ENCODE measurements at places on chromosomes 12 and 14.

- no peak for DNase-seq
These were observed 78.8 kb upstream of the PDE3A start for GRCh38 chr12:20289520-20289919.

GRCh38 chr12:76444408-76444984 lies 96.3 kb upstream of the BBS10 start:
- no peak for DNase-seq

GRCh38 chr12:124466216-124467128 lies 100.9 kb downstream of the NCOR2 start:
- DNase-seq = peak; percentile 39

GRCh38 chr12:30700216-30700900 lies 4.7 kb upstream of the IPO8 start:
- DNase-seq = no peak

DNA sequence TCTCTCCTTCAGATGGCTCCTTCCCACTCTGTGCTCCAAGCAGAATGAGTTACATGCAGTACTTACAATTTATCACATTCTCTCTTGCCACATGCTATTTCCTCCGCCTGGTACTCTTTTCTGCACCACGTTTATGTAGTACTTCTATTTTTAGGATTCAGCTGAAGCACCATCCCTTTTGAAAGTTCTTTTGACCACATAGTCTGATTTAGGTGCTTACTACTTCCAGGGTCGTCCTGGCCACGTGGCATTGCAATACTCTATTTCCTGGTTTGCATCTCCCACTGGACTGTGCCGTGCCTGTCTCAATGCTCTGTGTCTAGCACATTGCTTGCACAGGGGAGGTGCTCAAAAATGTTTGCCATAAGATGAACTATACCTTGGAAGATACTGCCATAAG lies 16.3 kb upstream of the TBC1D30 start:
- no peak for DNase-seq

DNA sequence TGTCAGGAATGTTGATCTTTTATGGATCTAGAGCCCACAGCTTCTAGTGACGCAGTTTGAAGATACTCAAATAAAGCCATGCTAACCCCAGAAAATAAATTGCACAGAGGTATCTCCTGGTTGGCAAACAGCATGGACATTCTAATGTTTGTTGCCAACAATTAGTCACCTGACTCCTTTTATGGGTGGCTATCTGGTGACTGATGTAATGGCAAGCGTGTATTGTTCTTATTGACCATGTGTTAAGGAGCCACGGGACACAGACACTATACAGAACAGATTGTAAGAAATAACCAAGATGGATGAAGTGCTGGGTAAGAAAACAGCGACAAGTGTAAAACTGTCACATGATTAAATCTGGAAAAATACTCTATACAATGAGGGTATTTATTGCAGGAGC lies 401.3 kb upstream of the PDE3A start:
- no peak for DNase-seq

GRCh38 chr12:54132976-54133771 lies 55.6 kb downstream of the SMUG1 start:
- DNase-seq = no peak

GRCh38 chr12:5988088-5988487 lies 43.0 kb upstream of the ANO2 start:
- DNase-seq = no peak

DNA sequence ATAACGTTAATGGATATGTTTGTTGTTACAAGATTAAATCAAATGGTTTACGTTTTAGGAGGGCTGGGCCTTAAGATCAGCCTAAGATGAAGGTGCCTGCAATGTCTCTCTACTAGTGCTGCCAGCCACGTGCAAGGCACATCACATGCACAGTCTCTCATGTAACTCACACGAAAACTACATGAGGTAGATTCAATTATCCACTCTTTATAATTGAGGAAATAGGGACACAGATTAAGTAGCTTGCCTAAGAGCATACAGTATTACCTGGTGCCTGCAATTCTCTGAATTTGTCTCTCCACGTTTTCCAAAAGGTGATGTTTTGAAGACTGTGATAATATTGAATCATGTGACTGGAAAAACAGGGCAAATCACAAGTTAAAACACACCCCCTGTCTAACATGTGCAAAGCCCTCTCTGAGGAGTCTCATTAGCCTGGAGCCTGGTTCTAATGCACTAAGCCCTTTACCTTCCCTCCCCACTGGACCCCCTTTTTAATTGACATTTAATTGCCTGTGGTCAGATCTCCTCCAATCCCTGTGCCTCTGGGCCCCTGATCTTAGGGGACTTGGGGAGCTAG lies 14.6 kb upstream of the ATP2A2 start:
- no peak for DNase-seq

GRCh38 chr12:119940897-119941296 lies 48.1 kb upstream of the BICDL1 start:
- peak; percentile 90 for DNase-seq

- DNase-seq = peak; percentile 98
These were observed 92.7 kb downstream of the DIP2B start for GRCh38 chr12:50597200-50598195.

GRCh38 chr12:103957865-103958388 lies 7.7 kb upstream of the TDG start:
- DNase-seq = no peak

DNA sequence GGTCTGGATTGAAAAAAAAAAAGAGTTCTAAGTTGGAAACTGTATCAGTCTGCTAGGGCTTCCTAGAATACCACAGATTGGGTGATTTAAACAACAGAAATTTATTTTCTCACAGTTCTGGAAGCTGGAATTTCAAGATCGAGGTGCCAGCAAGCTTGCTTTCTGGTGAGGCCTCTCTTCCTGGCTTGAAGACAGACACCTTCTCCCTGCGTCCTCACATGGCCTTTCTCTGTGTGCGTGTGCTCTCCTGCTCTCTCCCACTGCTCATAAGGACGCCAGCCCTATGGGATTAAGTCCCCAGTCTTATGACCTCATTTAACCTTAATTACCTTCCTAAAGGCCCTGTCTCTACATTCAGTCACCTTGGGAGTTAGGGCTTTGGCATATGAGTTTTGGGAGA lies 215.5 kb downstream of the PIK3C2G start:
- DNase-seq = no peak

GRCh38 chr12:45314770-45315169 lies 98.9 kb downstream of the ANO6 start:
- DNase-seq = no peak

- DNase-seq = no peak
These were observed 82.9 kb downstream of the TSPAN9 start for GRCh38 chr12:3160081-3160480.

DNA sequence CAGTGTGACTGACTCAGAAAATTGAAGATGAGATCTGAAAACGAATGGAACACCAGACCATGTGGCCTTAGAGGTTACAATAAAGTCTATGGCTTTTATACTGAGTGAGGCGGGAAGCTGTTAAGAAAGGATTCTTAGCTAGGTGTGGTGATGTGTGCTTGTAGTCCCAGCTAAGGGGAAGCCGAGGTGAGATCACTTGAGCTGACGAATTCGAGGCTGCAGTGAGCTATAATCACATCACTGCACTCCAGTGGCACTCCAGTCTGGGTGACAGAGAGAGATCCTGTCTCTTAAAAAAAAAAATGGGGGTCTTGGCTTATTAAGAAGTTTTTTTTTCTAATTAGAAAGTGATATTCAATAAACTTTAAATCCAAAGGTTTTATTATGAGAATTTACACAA lies 678.6 kb downstream of the TMTC2 start:
- DNase-seq = peak; percentile 11

DNA sequence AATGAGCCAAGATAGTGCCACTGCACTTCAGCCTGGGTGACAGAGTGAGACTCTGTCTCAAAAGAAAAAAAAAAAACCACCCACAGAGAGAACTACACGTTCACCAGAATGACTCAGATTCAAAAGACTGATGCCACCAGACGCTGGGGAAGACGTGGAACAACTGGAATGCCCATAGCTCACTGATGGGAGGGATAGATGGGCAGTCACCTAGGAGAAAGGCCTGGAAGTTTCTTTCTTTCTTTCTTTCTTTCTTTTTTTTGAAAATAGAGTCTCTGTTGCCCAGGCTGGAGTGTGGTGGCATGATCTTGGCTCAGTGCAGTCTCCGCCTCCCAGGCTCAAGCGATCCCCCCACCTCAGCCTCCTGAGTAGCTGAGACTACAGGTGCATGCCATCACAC lies 10.0 kb upstream of the KLC1 start:
- DNase-seq = no peak

DNA sequence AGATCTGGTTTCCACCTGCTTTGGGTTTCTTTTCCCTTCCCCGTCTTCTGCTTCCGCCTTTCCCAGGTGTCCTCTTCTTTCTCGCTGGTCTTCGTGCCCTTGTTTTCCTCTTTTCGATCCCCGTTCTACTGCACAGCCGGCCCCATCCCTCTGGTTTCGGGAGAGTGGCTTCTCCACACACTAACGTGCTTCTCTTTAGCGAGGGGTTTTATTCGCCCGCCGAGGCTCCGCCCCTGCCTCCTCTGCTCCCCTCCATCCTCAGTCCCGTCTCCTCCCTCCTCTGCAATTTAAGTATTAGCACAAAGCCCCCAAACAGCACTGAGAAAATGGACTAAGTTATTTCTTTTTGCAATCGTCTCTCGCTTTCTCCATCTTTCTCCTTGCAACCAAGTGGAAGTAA lies at the start of gene SLC7A8:
TSS of gene SLC7A8 (minus strand) at position 182 of the 400 bp plus-strand sequence. CDS start 746 bp downstream, outside the sequence.
- no peak for DNase-seq

DNA sequence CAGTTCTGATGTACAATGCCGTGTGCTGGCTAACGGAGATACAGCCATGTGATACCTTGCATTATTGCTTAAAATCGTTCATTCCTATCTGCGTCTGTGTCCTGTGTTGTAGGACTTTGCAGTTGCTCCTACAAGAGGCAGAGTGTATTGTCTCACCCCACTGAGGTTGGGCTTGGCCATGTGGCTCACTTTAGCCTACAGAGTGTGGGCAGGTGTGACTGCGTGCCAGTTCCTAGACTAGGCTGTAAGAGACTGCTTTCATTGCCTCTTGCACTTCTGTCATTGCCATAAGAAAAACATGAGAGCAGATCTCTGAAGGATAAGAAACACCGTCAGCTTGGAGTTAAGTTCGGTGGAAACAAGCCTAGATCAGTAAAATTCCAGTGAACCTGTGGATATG lies 197.7 kb upstream of the CRY1 start:
- DNase-seq = no peak

GRCh38 chr12:55673638-55674037 lies 34.1 kb downstream of the ITGA7 start:
- no peak for DNase-seq

DNA sequence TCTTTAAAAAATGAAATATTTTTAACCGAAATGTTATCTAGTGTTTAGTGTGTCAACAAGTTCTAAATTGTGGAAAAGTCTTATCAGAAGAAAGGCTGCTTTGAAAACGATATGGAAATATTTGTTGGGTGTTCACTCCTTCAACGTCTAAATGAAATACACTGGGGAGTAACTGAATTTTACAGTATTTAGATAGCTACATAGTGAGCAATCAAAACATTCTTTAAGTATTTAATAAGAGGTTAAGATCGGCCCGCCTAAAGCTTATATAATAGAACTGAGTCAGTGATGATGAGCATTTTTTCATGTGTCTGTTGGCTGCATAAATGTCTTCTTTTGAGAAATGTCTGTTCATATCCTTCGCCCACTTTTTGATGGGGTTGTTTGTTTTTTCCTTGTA lies 228.3 kb downstream of the RAD51B start:
- no peak for DNase-seq

- no peak for DNase-seq
These were observed 51.3 kb downstream of the WASHC4 start for GRCh38 chr12:105158876-105159275.

DNA sequence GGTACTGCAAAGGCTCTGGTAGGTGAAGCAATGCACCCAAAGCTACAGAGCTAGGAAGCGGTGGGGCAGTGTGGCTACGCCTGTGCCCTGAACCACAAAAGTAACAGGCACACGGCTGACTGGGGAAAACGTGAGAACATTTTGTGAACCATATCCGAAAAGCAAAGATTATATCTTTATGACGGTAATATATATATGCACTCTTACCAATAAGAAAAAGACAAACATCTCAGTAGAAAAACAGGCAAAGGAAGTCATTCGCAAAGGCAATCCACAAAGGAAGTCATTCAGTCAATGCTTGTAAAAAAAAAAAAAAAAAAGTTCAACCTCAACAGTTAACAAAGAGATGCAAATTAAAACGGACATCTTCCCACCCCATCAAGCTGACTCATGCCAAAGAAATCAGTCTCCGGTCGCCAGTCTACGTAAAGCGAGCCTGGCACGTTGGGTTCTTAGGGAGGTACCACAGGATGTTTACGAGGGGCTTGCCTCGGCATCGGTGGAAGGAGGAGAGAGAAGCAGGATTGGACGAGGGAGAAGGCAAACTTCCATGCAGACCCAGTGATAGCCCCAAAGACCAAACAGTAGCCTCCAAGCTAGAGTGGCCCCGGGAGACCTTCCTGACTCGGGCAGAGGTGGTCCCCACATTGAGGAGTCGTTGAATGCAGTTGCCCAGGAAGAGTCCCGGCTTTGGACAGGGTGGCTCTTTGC lies 39.4 kb upstream of the PPP2R5C start:
- DNase-seq = no peak

GRCh38 chr12:55816881-55817344 lies 611 bp downstream of the SARNP start:
- DNase-seq = peak; percentile 35

DNA sequence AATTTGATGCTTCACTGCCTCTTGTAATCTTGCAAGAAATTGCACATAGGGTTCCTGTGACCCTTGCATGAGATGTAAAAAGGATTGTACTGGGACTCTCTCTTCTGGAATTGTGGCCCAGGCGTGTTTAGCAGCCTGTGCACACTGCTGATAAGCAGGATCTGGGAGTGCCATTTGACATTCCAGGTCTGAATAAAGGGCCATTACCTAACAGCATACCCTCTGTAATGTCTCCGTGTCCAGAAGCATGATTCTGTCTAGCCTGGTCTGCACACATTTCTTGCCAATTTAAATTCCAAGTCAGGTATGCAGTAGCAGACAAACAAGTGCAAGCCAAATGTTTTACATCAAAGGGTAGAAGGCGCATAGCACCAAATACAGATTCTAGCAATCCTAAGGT lies 18.1 kb upstream of the MAPKAPK5 start:
- no peak for DNase-seq

DNA sequence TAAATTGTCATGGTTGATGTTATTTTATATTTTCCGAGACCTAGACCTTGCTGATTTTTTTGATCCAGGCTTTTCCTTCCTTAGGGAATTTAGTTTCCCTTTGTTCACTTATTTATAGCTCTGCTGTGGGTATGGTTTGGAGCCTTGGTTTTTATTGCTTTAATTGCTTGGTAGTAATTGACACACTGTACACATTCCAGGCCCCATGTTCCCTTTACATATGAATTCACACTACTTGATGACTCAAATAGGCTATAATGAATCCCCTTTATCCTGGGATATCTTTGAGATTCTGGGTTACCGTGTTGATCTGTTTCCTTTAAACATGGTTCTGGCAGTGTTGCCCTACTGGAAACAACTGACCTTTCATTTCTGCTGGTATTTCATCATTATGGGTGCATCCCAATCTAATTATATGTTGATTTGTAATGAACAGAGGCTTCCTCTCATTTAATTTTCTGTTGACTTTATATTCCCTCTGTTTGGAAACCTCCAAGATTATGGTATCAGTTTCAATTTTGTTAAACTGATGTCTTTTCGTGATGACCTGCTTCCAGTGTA lies 424.0 kb downstream of the RAD51B start:
- DNase-seq = no peak

Measured in RKO (cell line).